ENCODE measurements at places on chromosomes 4 and X. TPM values are rescaled to one million over a fixed set of nuclear protein-coding genes. Genes with fewer than 3 reads are reported as not detected.

- DNase-seq, result no peak
Measured at GRCh38 chrX:150759568-150760416, 66.6 kb downstream of the MTMR1 start.

DNA sequence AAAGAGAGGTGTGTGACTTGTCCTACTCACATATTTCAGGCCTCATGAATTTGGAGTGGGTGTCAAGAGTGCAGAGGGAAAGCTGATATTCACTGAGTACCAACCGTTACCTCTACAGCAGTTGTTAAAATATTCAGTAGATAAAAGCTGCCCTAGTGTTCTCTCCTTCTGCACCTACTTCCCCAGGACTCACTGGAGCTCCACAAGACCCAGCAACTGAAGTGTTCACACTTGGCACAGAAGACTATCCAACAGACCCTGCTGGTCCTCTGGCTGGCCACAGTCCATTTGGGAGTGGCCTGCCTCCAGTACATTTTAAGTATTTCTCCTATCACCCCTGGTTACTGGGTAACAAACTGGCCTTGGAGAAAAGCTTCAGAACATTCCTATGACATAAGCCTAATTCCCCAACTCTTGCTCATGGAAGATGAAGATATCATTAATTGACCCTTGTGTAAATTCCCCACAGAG, 70.8 kb downstream of the PPARGC1A start:
- no peak for DNase-seq

GRCh38 chrX:39619182-39620009, 478.4 kb downstream of the BCOR start:
- DNase-seq, result no peak

DNA sequence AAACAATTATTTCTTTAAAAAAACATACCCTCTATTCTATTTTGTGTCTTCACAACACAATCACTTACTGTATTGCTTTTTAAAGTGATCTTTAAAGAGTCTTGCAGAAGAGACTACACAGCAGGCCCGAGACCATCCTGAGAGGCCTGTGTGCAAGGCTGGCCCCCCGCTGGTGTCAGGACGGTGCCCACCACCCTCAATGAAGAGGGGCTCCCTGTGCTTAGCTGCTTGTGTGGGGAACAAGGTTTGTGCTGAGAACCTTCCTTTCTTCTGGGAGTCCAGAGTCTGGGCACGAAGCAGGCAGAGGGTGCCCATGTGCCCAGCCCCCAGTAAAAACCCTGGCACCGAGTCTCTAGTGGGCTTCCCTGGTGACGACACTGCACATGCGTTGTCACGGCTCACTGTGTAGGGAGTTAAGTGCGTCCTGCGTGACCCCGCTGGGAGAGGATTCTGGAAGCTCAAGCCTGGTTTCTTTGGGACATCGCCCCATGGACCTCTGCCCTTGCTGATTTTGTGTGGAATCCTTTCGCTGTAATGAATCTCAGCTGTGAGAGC, 22.0 kb downstream of the RGS12 start:
- no peak for DNase-seq

DNA sequence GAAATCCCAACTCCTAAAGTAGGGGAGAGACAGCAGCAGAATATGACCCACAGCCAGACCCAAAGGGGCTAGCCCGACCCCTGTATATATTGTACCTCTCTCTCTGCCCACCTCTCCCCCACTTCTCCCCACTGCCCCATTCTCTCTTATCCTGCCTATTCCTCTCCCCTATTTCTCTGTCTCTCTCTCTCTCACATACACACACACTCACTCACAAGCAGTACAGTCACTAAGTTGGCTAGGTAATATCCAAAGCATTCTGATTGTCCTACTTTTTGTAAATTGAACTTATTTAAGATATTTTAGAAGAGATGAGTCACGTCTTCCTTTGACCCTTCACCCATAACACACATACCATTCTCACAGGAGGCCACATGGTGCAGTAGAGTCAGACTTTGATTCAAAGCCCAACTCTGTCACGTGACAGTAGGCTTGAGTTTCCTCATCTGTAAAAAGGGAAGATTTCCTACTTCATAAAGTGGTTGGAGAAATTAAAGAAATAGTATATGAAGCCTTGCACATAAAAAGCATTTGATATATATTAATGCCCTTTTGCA, 29.5 kb downstream of the SRPX2 start:
- DNase-seq, result no peak

DNA sequence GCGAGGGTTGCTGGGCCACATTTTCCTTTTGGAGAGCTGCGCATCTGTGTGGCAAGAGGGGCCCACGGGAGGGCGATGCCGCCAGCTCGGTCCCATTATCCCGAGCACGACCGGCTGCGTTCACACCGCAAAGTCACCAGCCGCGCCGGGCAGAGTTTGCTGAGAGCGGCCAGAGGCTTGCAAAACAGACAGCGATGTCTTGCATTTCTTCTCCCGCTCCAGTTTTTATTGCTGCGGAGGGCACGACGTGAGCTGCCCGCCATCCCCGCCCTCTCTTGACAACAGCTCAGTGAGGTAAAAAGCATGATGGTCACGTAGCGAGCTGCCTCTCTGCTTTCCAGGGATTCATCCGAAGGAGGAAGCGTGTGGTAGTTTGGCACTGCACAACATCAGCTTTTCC, 102.1 kb upstream of the TENM3 start:
- no peak for DNase-seq

GRCh38 chr4:173145131-173145530, 23.5 kb upstream of the GALNT7 start:
- no peak for DNase-seq

DNA sequence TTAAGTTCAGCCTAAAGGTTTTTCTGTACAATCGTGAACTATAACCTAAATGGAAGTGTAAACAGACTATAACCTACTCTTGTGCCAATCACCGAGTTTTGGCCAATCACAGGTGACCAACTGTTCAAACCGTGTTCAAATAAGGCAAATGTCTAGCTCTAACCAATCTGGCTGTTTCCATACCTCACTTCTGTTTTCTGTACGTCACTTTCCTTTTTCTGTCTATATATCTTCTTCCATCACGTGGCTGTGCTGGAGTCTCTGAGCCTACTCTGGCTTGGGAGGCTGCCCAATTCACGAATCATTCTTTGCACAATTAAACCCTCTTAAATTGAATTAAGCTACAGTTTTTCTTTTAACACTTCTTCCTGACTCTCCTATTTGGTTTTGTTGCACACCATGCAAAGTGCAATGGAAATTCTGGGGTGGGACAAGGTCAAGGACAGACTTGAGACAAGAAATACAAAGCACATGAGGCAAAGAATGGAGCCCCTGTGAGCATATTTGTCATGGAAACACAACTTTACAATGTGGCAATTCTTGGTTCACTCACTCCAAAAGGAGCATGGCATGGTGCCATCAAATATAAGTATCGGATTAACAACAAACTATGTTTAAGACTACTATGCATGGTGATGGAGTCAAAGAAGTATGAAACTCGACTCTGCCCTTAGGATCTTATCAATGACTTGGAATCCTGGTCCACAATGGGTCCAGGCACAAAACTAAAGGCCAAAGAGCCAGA, 115.7 kb upstream of the FAM9B start:
- no peak for DNase-seq

- DNase-seq, result no peak
Measured at GRCh38 chrX:13790206-13791131, 26.4 kb downstream of the GPM6B start.

- DNase-seq, result no peak
Measured at GRCh38 chr4:153513596-153513995, 47.4 kb downstream of the TMEM131L start.

GRCh38 chr4:71126719-71127118, 133.3 kb downstream of the DCK start:
- no peak for DNase-seq

DNA sequence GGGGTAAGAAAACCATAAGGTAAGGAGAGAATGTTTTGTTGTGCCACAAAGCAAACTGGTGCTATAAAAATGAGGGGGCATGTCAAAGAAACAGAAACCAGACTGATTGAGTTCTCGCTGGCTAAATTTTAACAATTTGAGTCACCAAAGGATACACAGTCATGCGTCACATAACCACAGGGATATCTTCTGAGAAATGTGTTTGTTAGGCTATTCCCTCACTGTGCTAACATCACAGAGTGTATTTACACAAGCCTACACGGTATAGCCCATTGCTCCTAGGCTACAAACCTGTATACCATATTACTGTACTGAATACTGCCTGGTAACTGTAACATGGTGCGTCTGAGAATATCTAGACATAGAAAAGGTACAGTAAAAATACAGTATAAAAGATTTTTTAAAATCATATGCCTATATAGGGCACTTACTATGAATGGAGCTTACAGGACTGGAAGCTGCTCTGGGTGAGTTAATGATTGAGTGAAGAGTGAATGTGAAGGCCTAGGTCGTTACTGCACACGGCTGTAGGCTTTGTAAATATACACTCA, 50.1 kb downstream of the FBXW7 start:
- no peak for DNase-seq

- DNase-seq, result no peak
Measured at GRCh38 chr4:88729146-88729760, 31.6 kb upstream of the NAP1L5 start.

DNA sequence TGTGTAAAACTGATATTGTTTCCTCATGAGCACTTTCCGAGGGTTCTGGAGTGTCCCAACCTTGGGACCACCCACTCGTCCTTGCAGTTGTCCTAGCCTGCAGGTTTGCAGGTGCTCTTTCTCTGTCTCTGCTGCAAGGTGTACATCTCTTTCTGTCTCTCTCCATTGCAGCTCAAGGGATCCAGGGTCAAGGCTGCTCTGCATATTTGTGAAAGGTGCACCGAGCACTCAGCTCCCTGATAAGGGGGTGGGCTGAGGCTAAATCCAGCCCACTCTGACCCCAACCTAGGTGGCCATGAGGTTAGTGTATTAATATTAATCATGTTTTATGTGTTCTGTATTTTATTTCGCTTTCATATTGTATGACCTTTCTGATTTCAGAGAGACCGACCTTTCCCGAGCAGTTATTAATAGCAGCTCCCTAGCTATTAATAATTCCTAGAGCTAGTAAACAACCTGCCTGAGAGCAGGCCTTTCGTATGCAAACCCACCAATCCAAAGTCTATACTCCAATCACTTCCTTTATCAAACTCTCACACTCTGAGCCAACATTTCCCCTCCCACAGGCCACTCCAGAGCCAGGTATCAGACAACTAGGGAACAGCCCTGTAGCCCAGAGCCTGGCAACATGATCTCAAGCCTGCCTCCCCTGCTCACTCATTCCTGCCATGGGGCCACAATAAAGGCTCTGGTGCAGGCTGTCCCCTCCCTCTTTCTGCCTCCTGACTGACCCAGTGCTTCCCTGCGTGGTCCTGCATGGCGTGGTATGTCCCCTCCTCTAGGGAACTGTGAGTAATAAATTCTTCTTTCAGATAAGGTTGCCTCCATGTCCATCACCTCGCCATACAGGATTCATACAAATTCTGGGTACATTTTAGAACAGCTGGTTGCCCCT, 73.9 kb downstream of the SLC2A9 start:
- no peak for DNase-seq

GRCh38 chr4:139602776-139603360, 46.8 kb upstream of the SETD7 start:
- DNase-seq, result no peak

UGT2B7 gene
- total RNA-seq, result not detected

ARL9 gene
- not detected for total RNA-seq

MGARP gene
- total RNA-seq, result 0.63 TPM

CC2D2A gene
- 0.83 TPM for total RNA-seq

FRMD7 gene
- not detected for total RNA-seq

FAT4 gene
- total RNA-seq, result 5.1 TPM

RAB33A gene
- 4.4 TPM for total RNA-seq

SYTL5 gene
- 0.05 TPM for total RNA-seq

PSMD10 gene
- 21.4 TPM for total RNA-seq

SMIM10 gene
- total RNA-seq, result not detected

C4orf50 gene
- 2.7 TPM for total RNA-seq

ARMCX5 gene
- total RNA-seq, result 13.3 TPM

GPR82 gene
- 1.3 TPM for total RNA-seq

NXF2 gene
- total RNA-seq, result not detected

CCSER1 gene
- total RNA-seq, result 1.1 TPM

HSFX2 gene
- total RNA-seq, result 0.70 TPM

CXorf65 gene
- 117 TPM for total RNA-seq

All from natural killer cell (primary cell).